ENCODE measurements at places on chromosomes 12 and 14. TPM values are rescaled to one million over a fixed set of nuclear protein-coding genes. Genes with fewer than 3 reads are reported as not detected.

GRCh38 chr12:75798136-75798926 lies 233.2 kb downstream of the PHLDA1 start:
- no peak for DNase-seq
- H3K4me1 ChIP-seq, result no peaks in the 10 kb centered on the region
- no peaks in the 10 kb centered on the region for H3K27me3 ChIP-seq
- H3K36me3 ChIP-seq, result no peaks in the 10 kb centered on the region
- no peak overlapping the region for H3K27ac ChIP-seq
- H3K4me3 ChIP-seq, result no peak overlapping the region

- H3K27ac ChIP-seq, result no peak overlapping the region
- H3K27me3 ChIP-seq, result no peaks in the 10 kb centered on the region
- H3K36me3 ChIP-seq, result peaks cover 5% of the 10 kb centered on the region
These were observed 73.2 kb downstream of the SETD3 start for GRCh38 chr14:99407416-99407815.

- DNase-seq, result no peak
- peaks cover 40% of the 10 kb centered on the region for H3K27me3 ChIP-seq
- H3K4me3 ChIP-seq, result no peak overlapping the region
- H3K4me1 ChIP-seq, result no peaks in the 10 kb centered on the region
- no peak overlapping the region for H3K27ac ChIP-seq
These were observed 35.7 kb downstream of the IQSEC3 start for GRCh38 chr12:101969-102878.

DNA sequence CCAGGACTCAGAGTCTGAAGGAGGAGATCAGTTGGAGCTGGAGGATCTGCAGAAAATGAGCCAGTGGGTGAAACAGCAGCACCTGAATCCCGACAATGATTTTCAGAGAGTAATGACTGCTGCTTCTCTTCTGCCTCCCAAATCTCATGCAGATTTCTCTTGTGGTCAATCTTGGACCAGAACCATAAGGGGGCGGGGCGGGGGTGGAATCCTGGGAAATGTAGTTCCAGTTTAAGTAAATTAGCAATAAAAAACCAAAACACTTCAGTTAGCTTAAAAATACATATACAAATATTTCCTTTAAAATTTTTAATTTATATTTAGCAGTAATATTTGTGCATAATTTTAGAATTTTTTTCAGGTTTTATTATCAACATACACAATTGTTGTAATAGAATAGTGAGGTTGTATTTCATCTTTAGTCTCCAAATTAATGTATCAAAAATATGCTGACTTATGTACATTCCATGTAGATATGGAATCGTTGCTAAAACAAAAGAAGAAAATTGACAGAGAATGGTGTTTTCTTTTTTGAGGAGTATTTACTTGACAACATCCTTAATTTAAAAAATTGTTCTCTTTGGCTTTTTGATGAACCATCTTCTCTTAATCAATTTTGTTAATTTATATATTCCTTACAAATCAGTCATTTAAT lies 223.5 kb upstream of the SYT10 start:
- H3K36me3 ChIP-seq, result no peaks in the 10 kb centered on the region
- H3K4me3 ChIP-seq, result no peak overlapping the region
- no peaks in the 10 kb centered on the region for H3K4me1 ChIP-seq
- no peak overlapping the region for H3K27ac ChIP-seq
- no peak for DNase-seq

SERPINA10 gene
- not detected for total RNA-seq

ITGA7 gene
- 188 TPM for total RNA-seq

GRCh38 chr14:56117765-56118610 lies at the start of gene PELI2:
PELI2 (plus strand) TSS chr14:56118411; CDS start chr14:56118661, 250 bp downstream.
- DNase-seq, result peak; percentile 86
- peaks cover 33% of the 10 kb centered on the region for H3K4me1 ChIP-seq
- no peaks in the 10 kb centered on the region for H3K27me3 ChIP-seq

DNA sequence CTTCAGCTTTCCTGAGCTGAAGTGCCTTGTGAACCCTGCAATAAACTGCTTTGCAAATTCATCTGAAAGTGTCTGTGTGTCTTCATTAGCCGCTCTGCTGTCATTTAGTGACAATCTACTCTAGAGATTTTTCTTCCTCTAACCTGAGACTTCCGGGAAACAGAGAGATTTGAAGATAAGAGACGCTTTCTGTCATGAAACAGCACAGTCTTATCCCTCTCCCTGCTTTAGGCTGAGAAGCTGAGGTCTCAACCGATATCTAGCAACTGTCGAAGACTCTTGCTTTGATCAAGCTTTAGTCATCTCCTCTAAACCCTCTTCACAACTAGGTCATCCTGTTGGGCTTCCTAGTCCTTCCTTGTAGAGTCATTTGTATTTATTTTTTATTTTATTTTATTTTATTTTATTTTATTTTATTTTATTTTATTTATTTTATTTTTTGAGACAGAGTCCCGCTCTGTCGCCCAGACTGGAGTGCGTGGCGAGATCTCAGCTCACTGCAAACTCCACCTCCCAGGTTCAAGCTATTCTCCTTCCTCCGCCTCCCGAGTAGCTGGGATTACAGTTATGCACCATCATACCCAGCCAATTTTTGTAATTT lies 1.2 kb downstream of the RNASE2 start:
- H3K4me3 ChIP-seq, result no peak overlapping the region
- H3K4me1 ChIP-seq, result no peaks in the 10 kb centered on the region
- H3K36me3 ChIP-seq, result no peaks in the 10 kb centered on the region
- H3K27ac ChIP-seq, result no peak overlapping the region
- H3K27me3 ChIP-seq, result no peaks in the 10 kb centered on the region

DNA sequence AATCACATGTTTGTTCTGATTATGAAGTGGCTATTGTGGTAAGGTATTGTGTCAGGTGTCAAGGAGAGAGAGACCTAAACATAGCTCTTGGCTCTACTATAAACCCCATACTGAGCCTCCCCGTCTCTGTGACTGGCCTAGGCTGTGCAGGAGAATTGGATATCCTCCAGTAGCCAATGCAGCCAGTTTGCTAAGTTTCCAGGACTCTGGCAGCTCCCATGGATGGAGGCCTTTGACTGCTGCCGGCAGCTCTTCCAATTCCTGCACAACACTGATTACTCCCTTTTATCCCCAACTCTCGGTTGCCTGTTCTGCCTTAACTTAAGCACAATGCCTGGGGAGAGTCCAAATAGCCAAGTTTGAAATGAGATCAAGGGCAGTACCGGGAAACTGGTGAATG lies 59.3 kb downstream of the ABCC9 start:
- H3K4me1 ChIP-seq, result peaks cover 18% of the 10 kb centered on the region
- no peak overlapping the region for H3K4me3 ChIP-seq
- H3K27ac ChIP-seq, result no peak overlapping the region
- DNase-seq, result peak; percentile 17

SDR39U1 gene
- 29.6 TPM for total RNA-seq

OAS1 gene
- total RNA-seq, result 25.7 TPM

IFNG-AS1 gene
- not detected for total RNA-seq

- no peaks in the 10 kb centered on the region for H3K4me1 ChIP-seq
- no peak overlapping the region for H3K4me3 ChIP-seq
- H3K36me3 ChIP-seq, result no peaks in the 10 kb centered on the region
- H3K27me3 ChIP-seq, result no peaks in the 10 kb centered on the region
- DNase-seq, result no peak
- H3K27ac ChIP-seq, result no peak overlapping the region
These were observed 7.3 kb upstream of the FAM234B start for GRCh38 chr12:13036881-13037280.

- no peaks in the 10 kb centered on the region for H3K36me3 ChIP-seq
- no peaks in the 10 kb centered on the region for H3K4me1 ChIP-seq
- DNase-seq, result no peak
- H3K27me3 ChIP-seq, result no peaks in the 10 kb centered on the region
- H3K4me3 ChIP-seq, result no peak overlapping the region
These were observed 10.0 kb downstream of the SLC38A4 start for GRCh38 chr12:46815809-46816208.

SLC5A8 gene
- not detected for total RNA-seq

PTPRO gene
- total RNA-seq, result not detected

GRCh38 chr12:52006726-52007157 lies at the start of gene TAMALIN:
TAMALIN (plus strand) TSS chr12:52006946; CDS start chr12:52007020, 74 bp downstream.
- H3K4me3 ChIP-seq, result peak within 1 kb of the TSS; percentile 66
- peaks cover 7% of the 10 kb centered on the region for H3K36me3 ChIP-seq
- H3K4me1 ChIP-seq, result peaks cover 77% of the 10 kb centered on the region
- peaks cover 38% of the 10 kb centered on the region for H3K27me3 ChIP-seq
- peak; percentile 94 for DNase-seq
- peak within 1 kb of the TSS; percentile 73 for H3K27ac ChIP-seq

DNA sequence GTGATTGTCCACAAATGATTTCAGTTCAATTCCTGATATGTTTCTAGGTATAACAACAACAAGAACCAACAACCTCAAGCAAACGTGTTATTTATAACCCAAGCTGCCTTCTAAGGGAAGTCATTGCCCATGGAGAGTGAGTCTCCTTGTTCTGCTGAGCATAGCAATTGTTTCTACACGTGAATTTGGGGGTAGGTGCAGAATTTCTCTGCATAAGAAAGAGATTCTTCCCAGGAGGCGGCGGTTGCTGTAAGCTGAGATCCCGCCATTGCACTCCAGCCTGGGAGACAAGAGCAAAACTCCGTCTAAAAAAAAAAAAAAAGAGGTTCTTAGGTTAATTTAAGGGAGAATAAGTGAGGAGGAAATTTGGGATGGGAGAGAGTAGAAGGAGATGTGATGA lies 226.5 kb upstream of the PELI2 start:
- peaks cover 12% of the 10 kb centered on the region for H3K4me1 ChIP-seq
- H3K4me3 ChIP-seq, result no peak overlapping the region
- no peak for DNase-seq
- no peaks in the 10 kb centered on the region for H3K27me3 ChIP-seq
- no peaks in the 10 kb centered on the region for H3K36me3 ChIP-seq

- no peaks in the 10 kb centered on the region for H3K36me3 ChIP-seq
- H3K27ac ChIP-seq, result no peak overlapping the region
- no peaks in the 10 kb centered on the region for H3K4me1 ChIP-seq
- no peak for DNase-seq
These were observed 152.4 kb upstream of the PELI2 start for GRCh38 chr14:55965851-55966250.

LUM gene
- total RNA-seq, result 7.0 TPM

- no peak overlapping the region for H3K27ac ChIP-seq
- no peak for DNase-seq
- H3K4me3 ChIP-seq, result no peak overlapping the region
- H3K4me1 ChIP-seq, result no peaks in the 10 kb centered on the region
- no peaks in the 10 kb centered on the region for H3K27me3 ChIP-seq
- H3K36me3 ChIP-seq, result no peaks in the 10 kb centered on the region
These were observed 359.4 kb downstream of the TMEM121 start for GRCh38 chr14:105885561-105886320.

DNA sequence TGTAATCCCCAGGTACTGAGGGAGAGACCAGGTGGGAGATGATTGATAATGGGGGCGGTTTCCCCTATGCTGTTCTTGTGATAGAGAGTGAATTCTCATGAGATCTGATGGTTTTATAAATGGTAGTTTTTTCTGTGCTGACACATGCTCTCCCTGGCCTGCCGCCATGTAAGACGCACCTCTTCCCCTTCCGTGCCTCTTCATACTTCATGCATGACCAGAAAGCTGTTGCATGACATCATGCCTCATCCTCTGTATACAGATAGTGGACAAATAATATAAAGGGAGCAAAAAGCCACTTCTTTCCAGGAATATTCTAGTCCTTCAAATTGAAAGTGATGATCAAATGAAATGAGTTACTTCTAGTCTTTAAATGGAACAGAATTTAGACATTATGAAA lies 47.3 kb upstream of the LRIG3 start:
- H3K4me3 ChIP-seq, result no peak overlapping the region
- H3K27ac ChIP-seq, result no peak overlapping the region
- DNase-seq, result no peak
- H3K4me1 ChIP-seq, result no peaks in the 10 kb centered on the region
- H3K36me3 ChIP-seq, result no peaks in the 10 kb centered on the region
- H3K27me3 ChIP-seq, result no peaks in the 10 kb centered on the region

- DNase-seq, result no peak
- H3K36me3 ChIP-seq, result no peaks in the 10 kb centered on the region
- H3K4me3 ChIP-seq, result no peak overlapping the region
- H3K4me1 ChIP-seq, result no peaks in the 10 kb centered on the region
These were observed 102.7 kb downstream of the CMKLR1 start for GRCh38 chr12:108236366-108236765.

TMTC1 gene
- total RNA-seq, result 69.4 TPM

DNA sequence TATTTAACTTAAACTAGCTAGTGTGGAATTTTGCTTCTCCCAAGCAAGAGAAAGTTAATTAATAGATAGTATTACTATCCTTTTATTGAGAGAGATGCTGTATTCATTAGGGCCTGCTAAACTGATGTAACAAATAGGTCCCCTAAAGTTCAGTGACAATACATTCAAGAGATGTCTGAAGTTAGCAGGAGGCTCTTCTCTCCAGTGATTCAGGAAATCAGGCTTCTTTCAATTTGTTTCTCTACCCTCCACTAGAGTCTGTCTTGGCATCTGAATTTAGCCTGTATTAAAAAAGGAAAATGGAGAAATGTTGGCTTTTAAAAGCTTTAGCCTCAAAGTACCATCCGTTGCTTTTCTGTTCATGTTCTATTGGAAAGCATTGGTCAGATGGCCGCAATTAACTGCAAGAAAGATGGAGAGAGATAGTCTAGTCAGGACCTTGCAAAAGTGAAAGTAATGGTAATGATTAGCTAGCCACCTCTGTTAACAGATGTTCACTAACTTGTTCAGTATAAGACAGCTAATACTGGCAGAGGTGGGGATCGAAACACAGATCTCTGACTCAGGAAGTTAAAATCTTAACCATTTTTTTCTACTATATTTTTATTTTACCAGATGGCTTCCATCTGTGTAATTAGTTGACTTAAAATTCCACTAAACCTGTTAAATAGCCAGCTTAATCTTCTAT lies 786.8 kb downstream of the TMTC2 start:
- no peak overlapping the region for H3K27ac ChIP-seq
- H3K36me3 ChIP-seq, result no peaks in the 10 kb centered on the region
- H3K4me1 ChIP-seq, result peaks cover 6% of the 10 kb centered on the region
- DNase-seq, result peak; percentile 6
- H3K27me3 ChIP-seq, result no peaks in the 10 kb centered on the region
- no peak overlapping the region for H3K4me3 ChIP-seq

- no peaks in the 10 kb centered on the region for H3K27me3 ChIP-seq
- DNase-seq, result no peak
- no peaks in the 10 kb centered on the region for H3K4me1 ChIP-seq
- H3K4me3 ChIP-seq, result no peak overlapping the region
These were observed 414.9 kb downstream of the APAF1 start for GRCh38 chr12:99059824-99060511.

DNA sequence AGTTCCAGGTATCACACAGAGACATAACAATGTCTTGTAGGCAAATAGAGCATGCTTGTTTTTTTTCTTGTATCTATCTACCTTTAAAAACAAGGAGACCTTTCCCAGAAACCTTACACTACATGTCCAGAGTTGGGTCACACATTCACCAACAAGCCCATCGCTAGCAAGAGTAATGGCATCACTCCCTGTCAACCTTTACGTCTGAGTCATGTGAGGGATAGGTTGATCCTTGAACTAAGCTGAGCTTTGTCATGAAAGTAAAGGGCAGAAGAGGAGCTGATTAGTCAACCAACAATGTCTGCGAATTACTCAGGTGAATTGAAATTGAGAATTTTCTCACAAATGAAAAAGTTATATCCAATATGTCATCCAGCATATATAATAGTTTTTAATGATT lies 219.4 kb downstream of the CNTN1 start:
- no peaks in the 10 kb centered on the region for H3K4me1 ChIP-seq
- no peak for DNase-seq
- no peaks in the 10 kb centered on the region for H3K36me3 ChIP-seq
- H3K27ac ChIP-seq, result no peak overlapping the region
- no peak overlapping the region for H3K4me3 ChIP-seq

GRCh38 chr12:48712209-48712608 lies 4.3 kb downstream of the CCNT1 start:
- no peak overlapping the region for H3K4me3 ChIP-seq
- H3K27me3 ChIP-seq, result no peaks in the 10 kb centered on the region
- peaks cover 20% of the 10 kb centered on the region for H3K36me3 ChIP-seq
- H3K4me1 ChIP-seq, result peaks cover 71% of the 10 kb centered on the region
- no peak for DNase-seq

SOAT2 gene
- not detected for total RNA-seq

GNG2 gene
- total RNA-seq, result 4.0 TPM
